ENCODE measurements at places on chromosomes 3 and 15. TPM values are rescaled to one million over a fixed set of nuclear protein-coding genes. Genes with fewer than 3 reads are reported as not detected.

WDR76 gene
- 15.4 TPM for total RNA-seq

LNP1 gene
- total RNA-seq: 4.3 TPM

ARHGAP31 gene
- 1.8 TPM for total RNA-seq

PAK6 gene
- not detected for total RNA-seq

TRAT1 gene
- not detected for total RNA-seq

MCF2L2 gene
- total RNA-seq: 1.6 TPM

CD47 gene
- total RNA-seq: 76.4 TPM

AHSG gene
- total RNA-seq: not detected

SERPINI2 gene
- total RNA-seq: not detected

KLHL40 gene
- total RNA-seq: not detected

ZNF620 gene
- total RNA-seq: 0.73 TPM

IMP3 gene
- 88.6 TPM for total RNA-seq

FBXO40 gene
- total RNA-seq: not detected

STRA6 gene
- total RNA-seq: not detected

CACNA1D gene
- under 0.01 TPM for total RNA-seq

LMOD3 gene
- not detected for total RNA-seq

TJP1 gene
- 67.6 TPM for total RNA-seq

VILL gene
- 5.1 TPM for total RNA-seq

MAGEL2 gene
- total RNA-seq: not detected

RFTN1 gene
- 55.5 TPM for total RNA-seq

TOMM70 gene
- total RNA-seq: 63.9 TPM

LYZL4 gene
- not detected for total RNA-seq

FGD5 gene
- total RNA-seq: 5.3 TPM

SPSB4 gene
- total RNA-seq: not detected

Measured in subcutaneous preadipocyte (primary cell).